ENCODE measurements at places on chromosomes 1 and 21. TPM values are rescaled to one million over a fixed set of nuclear protein-coding genes. Genes with fewer than 3 reads are reported as not detected.

The ASCL5 gene
- not detected for total RNA-seq

The NDUFS5 gene
- 144 TPM for total RNA-seq

DNA sequence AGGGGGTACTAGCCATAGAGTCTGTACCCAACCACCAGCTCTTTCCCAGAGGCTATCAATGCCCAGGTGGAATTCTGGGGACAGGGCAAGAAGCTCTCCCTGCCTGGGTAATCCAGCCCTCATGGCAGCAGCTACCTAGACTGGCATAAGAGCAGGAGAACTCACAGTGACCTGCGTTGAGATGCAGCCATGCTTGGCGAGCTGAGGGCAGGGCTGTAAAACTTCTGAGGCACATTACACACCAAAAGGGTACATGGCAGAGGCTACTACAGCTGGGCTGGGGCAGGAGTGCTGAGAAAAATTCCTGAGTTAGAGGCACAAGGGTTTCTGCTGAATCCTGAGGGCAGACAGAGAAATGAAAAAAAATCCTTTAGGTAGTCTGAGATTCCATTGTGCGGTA lies 927.9 kb upstream of the B3GALT2 start:
- no peaks in the 10 kb centered on the region for H3K36me3 ChIP-seq
- no peaks in the 10 kb centered on the region for H3K4me1 ChIP-seq
- H3K27ac ChIP-seq, result no peak overlapping the region
- no peak overlapping the region for H3K4me3 ChIP-seq
- H3K27me3 ChIP-seq, result no peaks in the 10 kb centered on the region
- DNase-seq, result no peak

GRCh38 chr1:30242722-30243457 lies 480.5 kb downstream of the MATN1 start:
- H3K4me1 ChIP-seq, result no peaks in the 10 kb centered on the region
- DNase-seq, result no peak

GRCh38 chr1:30715216-30715615 lies 8.2 kb downstream of the MATN1 start:
- no peaks in the 10 kb centered on the region for H3K27me3 ChIP-seq
- H3K4me1 ChIP-seq, result peaks cover 8% of the 10 kb centered on the region
- DNase-seq, result no peak
- no peak overlapping the region for H3K4me3 ChIP-seq
- no peaks in the 10 kb centered on the region for H3K36me3 ChIP-seq

DNA sequence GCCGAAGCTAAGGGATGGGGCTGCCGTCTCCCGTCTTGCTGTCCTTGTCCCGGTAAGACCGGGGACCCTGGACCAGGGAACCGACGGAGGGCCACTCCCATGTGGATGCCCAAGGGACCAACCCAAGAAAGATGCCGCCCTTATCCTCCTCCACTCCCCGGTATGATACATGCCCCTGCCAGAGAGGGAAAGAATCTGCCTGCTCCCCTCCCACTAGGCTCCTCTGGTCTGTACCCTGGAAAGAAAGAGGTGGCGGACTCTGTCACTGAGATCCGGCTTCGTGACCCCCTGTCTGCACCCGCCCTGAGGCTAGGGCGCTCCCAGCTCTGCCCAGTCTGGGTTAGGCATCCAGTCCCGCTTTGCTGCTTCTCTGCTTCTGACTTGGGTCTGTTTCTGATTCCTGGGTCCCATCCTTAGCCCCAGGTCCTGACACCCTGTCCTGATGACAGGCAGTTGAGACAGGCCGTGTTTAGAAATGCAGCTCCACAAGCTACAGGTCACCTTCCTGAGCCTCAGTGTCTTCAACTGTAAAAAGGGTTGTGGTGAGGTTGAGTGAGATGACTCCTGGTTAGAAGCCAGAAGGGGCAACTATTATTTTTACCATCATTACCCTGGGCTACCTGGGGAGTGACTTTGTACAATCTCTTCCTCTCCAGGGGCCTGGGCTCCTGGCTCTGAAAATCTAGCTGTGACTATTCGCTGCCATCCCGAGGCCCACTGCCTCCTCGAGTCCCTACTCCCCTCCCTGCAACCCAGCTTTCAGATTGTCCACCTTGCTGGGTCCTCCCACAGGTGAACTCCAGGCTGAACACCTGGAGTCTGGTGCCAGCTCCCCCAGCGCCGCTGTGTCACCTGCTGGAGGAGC lies 3.7 kb downstream of the MATN1 start:
- H3K27me3 ChIP-seq, result no peaks in the 10 kb centered on the region
- H3K27ac ChIP-seq, result peak overlapping the region; percentile 95
- DNase-seq, result no peak
